Activated CD4-positive, alpha-beta T cell treated with anti-CD3 and anti-CD28 coated beads, Interleukin-2, amount 10 ng/mL, durations not matched to agents 7 days and 5 days (primary cell): ENCODE measurements at places on chromosomes 3 and 15. TPM values are rescaled to one million over a fixed set of nuclear protein-coding genes. Genes with fewer than 3 reads are reported as not detected.

Gene DUOX1
- total RNA-seq = not detected

Gene STRIT1
- not detected for total RNA-seq

DNA sequence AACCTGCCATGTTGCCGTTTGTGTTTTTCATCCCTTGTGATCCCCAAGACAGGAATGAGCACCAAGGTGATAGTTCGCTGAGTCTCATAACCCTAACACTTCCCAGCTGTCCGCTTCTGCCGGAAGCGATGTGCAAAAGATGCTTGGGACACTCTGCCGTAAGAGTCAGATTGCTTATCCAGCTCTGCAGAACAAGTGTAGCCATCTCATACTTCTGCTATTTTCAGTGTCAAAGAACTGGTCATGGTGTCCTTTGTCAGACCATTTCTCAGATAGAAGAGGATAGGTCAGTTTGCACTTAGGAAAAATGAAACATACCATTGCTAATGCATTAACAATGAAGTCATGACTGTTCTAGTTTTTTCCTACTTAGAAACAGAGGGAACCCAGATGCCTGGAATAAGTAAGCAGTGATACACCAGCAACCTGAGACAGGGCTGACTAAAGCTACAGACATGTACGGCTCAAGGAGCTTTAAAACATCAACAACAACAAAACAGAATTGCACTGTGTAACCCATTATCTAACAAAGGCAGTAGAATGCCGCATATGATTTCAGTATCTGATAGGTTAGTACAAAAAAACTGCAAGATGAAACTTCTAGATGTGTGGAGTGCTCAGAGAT, 134.0 kb upstream of the IL12A start:
- no peak overlapping the region for H3K4me3 ChIP-seq
- H3K4me1 ChIP-seq = peaks cover 5% of the 10 kb centered on the region
- peaks cover 32% of the 10 kb centered on the region for H3K27me3 ChIP-seq
- no peak for DNase-seq
- H3K27ac ChIP-seq = no peak overlapping the region
- no peaks in the 10 kb centered on the region for H3K36me3 ChIP-seq

DNA sequence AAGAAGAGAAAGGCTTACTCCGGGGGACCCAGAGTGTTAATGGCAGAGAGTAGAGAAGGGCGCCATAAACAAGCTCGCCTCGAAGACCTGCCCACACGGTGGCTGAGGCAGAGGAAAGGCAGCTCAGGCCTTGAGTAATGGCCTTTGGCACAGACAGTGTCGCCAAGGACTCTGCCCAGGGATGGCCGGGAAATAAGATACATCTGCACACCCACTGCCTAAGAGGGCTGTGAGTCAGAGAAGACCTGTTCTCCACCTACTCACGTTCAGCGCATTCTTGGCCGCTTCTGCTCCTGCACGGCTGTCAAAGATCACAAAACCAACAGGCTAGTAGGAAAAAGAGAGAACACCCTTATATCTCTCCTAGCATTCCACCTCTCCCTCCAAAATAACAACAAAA, 26.2 kb downstream of the RBPMS2 start:
- no peak overlapping the region for H3K4me3 ChIP-seq
- no peak for DNase-seq
- H3K4me1 ChIP-seq = no peaks in the 10 kb centered on the region
- H3K36me3 ChIP-seq = no peaks in the 10 kb centered on the region
- H3K27me3 ChIP-seq = peaks cover 9% of the 10 kb centered on the region
